ENCODE measurements at places on chromosomes 7 and 10.

GRCh38 chr7:40211276-40212003, 76.6 kb downstream of the SUGCT start:
- DNase-seq: no peak

DNA sequence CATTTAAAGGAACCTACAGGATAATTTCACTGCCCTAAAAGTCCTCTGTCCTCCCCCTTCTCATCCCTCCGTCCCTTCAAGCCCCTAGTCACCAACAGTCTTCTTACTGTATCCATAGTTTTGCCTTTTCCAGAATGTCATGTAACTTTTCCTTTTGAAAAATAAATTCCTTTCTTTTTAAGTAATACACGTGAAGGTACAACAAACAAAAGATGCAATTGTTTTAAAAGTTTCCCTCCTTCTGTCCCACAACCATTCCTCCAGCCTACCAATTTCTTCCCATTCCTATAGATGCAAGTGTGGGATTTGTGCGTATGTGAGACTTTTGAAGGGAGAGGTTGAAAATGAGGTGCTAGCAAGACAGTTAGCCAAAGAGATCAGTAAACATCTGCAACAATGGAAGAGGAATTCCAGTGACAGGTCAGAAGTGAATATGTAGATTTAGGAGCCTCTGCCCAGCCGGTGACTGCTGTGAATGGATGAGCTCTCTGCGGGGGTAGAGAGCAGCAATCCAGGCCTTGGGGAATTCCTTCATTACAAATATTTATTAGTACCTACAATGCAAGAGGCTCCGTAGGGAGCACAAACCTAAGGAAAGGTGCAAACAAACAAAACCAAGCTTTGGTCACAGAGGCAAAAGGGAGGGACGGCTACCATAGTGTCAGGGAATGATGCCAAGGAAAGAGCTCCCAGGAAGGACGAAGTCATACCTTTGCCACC, 243.6 kb downstream of the SKIDA1 start:
- no peak for DNase-seq

DNA sequence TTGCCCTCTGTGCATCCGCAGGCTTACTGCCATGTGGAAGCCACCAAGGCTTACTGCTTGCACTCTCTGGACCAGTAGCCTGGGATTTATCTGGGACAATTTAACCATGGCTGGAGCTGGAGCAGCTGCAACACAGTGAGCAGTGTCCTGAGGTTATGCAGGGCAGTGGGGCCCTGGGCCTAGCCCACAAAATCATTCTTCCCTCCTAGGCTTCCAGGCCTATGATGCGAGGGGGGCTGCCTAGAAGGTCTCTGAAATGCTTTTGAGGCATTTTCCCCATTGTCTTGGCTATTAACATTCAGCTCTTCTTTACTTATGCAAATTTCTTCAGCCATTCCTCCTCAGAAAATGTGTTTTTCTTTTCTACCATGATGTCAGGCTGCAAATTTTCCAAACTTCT, 313.6 kb upstream of the CDC14C start:
- DNase-seq: no peak

GRCh38 chr7:19560111-19560883, 148.5 kb downstream of the POLR1F start:
- DNase-seq: no peak

DNA sequence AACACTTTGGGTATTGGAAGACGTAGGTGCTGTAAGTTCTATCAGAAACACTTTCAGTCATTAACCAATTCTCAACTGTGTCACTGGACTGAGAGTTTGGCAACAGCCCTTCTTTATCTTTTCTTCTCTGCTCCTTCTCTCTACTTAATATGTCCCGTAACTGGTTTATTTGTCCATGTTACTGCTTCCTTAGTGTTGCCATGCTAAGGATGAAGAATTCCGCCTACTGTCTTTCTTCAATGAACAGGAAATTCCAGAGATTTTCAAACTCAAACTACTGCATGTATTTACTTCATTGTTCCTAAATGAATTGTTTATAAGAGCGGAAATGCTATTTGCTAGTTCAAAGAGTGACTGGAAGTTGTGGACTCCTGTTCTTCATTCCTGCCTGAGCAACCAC, 143.7 kb downstream of the TAX1BP1 start:
- peak; percentile 79 for DNase-seq

DNA sequence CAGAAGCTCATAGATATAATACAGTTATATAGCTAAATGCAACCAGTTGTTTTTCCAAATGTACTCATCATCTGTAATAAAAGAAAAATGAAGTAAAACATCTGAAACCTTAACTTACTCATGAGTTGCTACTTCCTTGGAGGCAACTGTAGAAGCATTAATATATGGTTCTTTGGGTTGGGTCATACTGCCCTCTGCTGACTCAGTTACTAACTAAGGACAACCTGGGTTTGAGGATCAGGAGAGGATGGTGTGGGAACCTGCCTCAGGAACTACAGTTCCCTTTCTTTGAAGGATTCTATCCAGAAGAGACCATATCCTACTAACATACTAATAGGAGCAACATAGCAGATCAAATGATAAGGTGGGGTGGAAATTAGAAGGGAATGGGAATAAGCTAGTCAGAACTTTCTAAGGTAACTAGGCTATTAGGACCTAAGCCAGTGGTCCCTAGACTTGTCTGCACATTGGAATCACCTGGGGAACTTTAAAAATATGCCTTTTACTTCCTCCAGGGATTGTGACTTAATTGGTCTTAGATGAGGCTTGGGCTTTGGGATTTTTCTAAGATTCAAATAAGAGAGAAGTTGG, 20.7 kb downstream of the COX15 start:
- peak; percentile 53 for DNase-seq

DNA sequence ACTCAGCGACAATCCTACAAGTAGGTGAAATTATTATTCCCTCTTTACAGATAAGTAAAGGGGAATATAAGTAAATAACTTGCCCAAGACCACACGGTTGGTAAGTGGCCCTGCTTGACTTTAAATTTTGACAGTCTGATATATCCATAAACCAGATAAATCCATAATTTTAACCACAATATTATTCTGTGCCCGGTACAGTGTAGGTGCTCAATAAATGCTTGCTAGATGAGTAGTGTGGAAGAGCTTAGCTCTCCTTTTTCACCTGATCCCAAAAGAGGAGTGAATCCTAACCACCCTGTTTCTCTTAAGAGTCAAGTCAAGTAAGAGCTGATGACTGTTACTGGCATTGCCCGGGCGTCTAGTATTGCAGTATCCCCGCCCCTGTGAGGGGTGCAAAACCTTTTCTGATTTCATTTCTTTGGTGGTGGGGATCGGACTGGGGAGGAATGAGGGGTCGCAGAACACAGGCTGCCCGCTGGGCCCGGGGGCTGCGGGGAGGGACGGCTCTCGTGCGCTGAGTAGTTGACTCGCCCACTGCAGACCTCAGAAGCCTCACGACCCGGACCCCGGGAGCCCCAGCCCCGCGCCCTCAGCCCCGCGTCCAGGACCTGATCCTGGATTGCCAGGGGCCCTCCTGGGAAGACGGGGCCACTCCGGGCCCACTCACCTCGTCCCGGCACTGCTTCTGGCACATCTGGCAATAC, 490 bp downstream of the KIN start:
- DNase-seq: no peak

DNA sequence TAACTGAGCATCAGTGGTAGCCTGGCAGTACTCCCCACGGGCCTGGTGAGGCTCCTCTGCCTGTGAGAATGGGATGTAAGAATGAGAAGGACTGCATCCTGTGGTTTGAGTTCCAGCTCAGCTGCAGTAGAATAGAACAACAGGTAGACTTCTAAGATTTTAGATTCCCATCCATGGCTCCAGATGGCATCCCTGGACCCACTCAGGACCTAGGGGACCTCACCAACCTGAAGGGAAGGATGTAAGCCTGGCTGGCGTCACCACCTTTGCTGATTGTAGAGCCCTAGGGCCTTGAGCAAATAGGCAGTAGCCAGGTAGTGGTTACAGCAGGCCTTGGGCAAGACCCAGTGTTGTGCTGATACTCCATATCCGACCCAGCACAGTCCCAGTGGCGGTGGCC, 9.6 kb upstream of the AOC1 start:
- DNase-seq: no peak

GRCh38 chr10:13496164-13496563, 32.6 kb downstream of the BEND7 start:
- no peak for DNase-seq

DNA sequence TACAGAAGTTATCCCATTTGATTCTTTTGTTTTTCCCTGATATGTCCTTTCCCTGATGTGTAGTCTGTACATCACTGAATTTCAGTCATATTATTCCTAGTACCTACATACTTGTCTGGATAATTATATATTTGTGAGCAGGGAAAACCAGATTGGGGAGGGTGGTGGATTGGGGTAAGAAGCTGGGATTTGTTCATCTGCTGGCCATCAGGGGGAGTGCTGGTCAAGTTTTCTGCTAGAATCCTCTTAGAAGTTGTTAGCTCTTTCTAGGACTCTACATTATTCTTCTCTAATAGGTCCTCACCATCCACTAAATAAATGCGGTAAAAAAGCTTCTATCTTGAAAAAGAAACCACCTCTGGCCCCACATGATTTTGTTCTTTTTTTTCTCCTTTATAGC, 232.7 kb upstream of the TAC1 start:
- DNase-seq: no peak

DNA sequence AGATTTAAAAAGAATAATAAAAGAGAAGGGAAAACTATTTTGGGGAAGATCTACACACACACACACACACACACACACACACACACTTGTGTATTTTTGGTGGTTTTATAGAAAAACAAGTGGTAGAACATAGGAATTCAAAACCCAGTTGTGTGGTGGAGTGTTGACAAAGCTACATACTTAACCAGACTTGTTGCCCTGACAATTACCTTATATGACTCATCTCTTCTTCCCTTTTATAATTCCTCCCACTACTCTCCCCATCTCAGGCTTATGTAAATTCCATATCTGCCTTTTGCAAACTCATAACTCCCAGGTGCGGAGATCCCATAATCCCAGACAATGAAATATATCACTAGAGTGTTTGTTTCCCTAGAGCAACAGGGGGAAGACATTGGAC, 873.7 kb downstream of the NXPH1 start:
- no peak for DNase-seq

GRCh38 chr10:65818990-65819389, 1106.8 kb upstream of the LRRTM3 start:
- DNase-seq: no peak

GRCh38 chr7:134643131-134643530, 3.5 kb upstream of the BPGM start:
- no peak for DNase-seq

DNA sequence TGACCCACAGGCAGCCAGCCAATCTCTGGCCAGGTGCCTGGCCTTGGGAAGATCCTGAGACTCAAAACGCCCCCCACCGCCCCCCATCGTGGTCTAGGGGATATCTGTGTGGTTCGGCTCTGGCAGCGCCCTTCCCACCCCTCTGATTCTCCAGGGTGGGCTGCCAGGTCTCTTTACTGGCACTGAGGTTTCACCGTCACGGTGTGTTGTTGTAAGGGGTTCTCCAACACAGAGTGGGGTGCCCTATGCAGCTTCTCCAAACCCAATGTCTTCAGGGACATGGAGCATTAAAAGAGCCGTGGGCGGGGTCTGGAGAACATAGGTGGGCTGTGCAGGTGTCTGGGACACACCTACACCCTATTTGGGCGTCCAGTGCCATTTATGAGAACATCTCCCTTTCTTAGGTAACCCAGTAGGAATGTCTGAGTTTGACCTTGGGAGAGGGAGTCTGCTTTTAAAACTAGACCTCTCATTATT, 1.5 kb downstream of the MAFK start:
- no peak for DNase-seq

GRCh38 chr10:102752934-102753664, 9.4 kb downstream of the WBP1L start:
- DNase-seq: peak; percentile 63

DNA sequence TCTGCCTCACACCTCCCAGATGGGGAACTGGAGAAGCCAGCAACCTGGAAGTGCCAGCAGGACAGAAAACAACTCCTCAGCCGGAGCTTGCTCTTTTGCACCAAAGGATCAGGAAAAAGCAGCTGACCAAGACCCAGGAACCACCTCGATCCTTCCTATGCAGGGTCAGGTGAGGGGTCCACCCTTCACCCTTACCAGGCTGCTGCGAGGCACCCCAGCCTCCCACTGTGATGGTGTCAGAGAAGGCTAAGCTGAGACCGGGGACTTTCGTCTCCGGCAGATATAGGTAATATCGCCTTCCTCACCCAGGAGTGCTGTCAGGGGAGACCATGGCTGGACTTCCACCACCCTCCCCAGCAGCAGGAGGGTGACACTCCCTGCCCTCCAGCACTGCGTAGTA, 254.7 kb downstream of the TCERG1L start:
- DNase-seq: no peak

DNA sequence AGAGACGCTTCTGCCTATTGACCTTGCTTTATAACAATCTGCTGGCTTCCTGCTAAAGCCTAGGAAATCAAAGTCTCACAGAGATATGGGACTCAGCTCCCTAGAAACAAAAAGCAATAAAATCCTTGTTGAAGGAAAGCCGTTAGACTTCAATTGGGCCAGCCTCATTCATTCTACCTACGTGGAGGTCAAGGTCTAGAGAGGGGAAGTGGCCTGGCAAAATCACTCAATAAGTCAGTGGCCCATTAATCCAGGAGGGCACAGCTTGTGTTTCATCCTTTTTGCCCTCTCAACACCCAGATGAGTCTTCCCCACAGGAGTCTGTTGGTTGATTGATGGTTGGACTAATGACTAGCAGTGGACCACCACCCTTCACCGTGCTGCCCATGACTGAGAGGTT, 40.5 kb upstream of the ACSL5 start:
- no peak for DNase-seq

GRCh38 chr10:15570738-15571339, 148.9 kb downstream of the ITGA8 start:
- DNase-seq: no peak

DNA sequence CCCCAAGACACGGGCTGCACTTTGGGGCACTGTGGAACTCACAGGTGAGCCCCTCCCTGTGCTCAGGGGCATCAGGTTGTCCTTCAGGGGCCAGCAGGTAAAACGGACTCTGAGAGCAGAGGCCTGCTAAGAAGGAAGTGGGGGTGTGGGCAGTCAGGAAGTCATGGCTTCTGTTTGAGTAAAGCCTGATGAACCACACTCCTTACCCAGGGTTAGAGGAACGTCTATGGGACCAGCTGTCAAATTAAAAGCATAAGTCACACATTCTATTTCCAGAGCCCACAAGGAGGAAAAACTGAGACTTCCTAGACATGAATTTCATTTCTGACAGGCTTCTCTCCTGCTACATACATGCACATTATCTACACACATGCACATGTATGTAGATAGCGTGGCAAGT, 616.4 kb downstream of the SDK1 start:
- DNase-seq: no peak

GRCh38 chr7:138299066-138299465, 161.0 kb upstream of the TRIM24 start:
- DNase-seq: no peak

- no peak for DNase-seq
Observed at GRCh38 chr7:83040484-83040883, 122.2 kb downstream of the PCLO start.

All from kidney capillary endothelial cell (primary cell).